Prostate gland (tissue), 2 donors: ENCODE measurements at places on chromosomes 1 and 21.

DNA sequence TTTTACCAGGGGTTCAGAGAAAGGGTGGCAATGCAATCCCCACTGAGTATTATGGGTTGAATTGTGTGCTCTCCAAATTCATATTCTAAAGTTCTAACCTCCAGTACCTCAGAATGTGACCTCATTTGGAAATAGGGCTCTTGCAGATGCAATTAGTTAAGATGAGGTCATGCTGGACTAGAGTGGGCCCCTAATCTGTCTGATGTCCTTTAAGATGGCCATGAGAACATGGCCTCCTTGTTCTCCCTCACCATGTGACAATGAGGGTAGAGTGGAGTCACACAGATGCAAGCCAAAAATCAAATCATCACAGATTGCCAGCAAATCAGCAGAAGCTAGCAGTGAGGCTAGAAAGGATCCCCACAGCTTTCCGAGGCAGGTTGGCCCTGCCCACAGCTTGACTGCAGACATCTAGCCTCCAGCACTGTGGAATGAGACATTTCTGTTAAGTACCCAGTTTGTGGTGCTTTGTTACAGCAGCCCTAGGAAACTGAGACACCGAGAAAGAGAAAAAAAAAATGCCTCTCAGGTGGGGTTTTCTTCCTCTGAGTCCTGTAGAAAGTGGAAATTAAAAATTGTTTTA, 25.5 kb upstream of the CREG1 start:
- no peak for DNase-seq

DNA sequence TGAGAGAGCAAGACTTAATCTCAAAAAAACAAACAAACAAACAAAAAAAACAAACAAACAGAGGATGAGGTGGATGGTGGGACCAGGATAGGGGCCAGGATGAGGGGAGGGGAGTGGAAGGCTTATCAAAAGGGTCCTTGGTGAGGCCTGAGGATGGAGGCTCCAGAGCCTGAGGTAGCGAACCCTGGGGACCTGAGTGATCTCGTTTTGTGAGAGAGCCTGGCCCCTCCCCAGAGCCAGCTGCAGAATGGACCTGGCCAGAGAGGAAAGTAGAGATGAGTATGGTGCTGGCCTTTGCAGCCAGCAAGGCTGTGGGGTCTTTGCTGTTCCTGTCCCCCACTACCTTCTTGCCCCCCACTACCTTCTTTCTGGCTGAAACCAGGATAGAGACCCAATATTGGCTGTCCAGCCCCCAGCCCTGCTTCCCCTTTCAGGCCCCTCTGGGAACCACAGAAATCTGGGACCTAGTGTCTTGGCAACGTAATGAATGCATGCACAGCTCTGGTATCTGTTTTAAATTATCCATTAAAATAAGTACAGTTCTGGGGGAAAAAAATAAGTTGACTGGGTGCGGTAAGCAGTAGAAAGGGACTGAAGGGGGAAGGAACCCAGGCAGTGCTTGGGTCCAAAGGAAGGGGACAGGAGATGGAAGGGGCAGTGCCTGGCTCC, 1.1 kb upstream of the LMNA start:
- DNase-seq = no peak

GRCh38 chr21:35540950-35541638, 492.0 kb upstream of the RUNX1 start:
- DNase-seq = no peak

GRCh38 chr1:96538883-96539282, 182.7 kb upstream of the PTBP2 start:
- no peak for DNase-seq

GRCh38 chr1:200279810-200280411, 129.9 kb downstream of the ZNF281 start:
- DNase-seq = peak; percentile 33

DNA sequence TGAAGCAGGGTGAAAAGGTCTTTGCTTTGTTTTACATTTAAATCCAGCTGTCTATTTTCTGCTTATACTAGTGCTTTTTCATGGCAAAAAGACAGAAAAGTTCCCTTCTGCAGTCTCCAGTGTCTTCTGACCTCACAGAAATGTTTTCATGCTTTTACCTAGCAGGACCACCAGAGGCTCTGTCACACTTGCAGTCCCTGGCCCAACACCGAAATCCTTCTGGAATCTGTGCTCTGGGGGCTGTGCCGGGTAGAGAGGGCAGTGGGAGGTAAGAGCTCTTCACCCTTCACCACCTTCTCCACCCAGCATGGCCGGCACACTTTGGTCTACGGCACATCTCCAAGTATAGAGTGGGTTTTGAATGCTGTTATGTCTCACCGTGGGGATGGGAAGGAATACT, 20.8 kb downstream of the GNAT2 start:
- no peak for DNase-seq

GRCh38 chr21:27532076-27532475, 565.2 kb upstream of the ADAMTS5 start:
- no peak for DNase-seq

DNA sequence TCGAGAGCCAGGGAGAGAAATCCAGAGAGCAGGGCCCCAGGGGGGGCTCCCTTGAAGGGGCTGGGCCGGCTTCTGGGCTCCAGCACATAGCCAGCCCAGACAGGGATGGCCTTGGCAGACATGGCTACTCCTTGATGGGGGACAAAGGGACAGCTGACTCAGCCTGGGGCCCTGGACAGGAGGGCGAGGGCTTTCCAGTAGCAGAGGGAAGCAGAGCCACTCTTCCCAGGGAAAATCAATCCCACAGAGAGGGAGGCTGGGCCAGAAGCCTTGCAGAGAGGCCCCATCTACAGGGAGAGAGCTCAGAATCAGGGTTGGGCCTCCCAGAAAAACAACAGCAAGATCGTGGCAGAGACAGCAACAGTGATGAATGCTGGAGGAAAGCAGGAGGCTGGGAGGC, 15.6 kb downstream of the IGFN1 start:
- DNase-seq = no peak

DNA sequence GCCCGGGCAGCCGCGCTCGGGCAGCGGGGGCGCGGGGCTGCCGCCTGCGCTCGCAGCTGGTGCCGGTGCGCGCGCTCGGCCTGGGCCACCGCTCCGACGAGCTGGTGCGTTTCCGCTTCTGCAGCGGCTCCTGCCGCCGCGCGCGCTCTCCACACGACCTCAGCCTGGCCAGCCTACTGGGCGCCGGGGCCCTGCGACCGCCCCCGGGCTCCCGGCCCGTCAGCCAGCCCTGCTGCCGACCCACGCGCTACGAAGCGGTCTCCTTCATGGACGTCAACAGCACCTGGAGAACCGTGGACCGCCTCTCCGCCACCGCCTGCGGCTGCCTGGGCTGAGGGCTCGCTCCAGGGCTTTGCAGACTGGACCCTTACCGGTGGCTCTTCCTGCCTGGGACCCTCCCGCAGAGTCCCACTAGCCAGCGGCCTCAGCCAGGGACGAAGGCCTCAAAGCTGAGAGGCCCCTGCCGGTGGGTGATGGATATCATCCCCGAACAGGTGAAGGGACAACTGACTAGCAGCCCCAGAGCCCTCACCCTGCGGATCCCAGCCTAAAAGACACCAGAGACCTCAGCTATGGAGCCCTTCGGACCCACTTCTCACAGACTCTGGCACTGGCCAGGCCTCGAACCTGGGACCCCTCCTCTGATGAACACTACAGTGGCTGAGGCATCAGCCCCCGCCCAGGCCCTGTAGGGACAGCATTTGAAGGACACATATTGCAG, 3.0 kb downstream of the ARTN start:
- DNase-seq = no peak

DNA sequence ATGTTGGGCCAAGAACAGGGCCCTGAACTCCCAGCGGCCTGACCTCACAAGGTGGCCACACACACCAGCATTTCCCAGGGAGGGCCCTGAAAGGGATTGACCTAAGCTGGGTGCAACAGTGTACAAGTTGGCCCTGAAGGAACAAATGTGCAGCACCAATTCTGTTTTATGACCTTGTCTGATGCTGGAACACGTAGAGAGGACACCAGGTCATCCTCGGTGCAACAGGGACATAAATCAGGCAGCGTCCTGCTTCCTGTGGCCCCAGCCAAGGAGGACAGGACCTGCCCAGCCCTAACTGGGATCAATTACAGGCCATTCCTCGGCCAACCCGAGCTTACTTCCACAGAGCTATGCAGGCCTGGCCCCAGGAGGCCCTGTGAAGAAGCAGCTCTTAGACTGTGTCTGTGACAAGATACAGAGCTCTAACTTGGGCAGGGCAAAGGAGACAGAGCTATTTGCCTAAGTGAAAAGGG, 12.8 kb upstream of the PHC2 start:
- DNase-seq = no peak

- DNase-seq = no peak
Measured at GRCh38 chr1:223161321-223161720, 18.3 kb upstream of the TLR5 start.

DNA sequence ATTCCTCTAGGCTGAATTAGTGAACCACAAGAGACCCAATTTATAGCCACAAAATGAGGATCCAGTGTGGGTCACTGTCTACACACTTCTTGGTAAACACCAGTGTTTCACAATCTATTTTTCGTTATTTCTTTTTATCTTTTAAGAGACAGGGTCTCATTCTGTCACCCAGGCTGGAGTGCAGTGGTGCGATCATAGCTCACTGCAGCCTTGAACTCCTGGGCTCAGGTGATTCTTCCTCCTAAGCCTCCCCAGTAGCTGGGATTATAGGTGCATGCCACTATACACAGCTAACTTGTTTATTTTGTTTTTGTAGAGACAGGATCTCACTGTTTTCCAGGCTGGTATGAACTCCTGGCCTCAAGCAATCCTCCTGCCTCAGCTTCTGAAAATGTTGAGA, 29.3 kb upstream of the SLC45A3 start:
- DNase-seq = no peak

DNA sequence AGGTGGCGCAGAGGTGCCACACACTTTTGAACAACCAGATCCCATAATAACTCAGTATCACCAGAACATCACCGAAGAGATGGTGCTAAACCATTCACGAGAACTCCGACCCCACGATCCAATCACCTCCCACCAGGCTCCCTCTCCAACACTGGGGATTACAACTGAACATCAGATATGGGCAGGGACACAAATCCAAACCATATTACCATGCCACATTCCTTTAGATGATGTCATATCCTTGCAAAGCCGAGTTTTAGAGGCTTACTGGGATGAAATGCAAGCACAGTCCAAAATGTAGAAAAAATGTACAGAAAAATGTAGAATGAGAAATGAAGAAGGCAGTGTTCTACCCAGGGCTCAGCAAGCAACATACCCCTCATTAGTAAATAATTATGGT, 64.7 kb downstream of the SGIP1 start:
- no peak for DNase-seq

DNA sequence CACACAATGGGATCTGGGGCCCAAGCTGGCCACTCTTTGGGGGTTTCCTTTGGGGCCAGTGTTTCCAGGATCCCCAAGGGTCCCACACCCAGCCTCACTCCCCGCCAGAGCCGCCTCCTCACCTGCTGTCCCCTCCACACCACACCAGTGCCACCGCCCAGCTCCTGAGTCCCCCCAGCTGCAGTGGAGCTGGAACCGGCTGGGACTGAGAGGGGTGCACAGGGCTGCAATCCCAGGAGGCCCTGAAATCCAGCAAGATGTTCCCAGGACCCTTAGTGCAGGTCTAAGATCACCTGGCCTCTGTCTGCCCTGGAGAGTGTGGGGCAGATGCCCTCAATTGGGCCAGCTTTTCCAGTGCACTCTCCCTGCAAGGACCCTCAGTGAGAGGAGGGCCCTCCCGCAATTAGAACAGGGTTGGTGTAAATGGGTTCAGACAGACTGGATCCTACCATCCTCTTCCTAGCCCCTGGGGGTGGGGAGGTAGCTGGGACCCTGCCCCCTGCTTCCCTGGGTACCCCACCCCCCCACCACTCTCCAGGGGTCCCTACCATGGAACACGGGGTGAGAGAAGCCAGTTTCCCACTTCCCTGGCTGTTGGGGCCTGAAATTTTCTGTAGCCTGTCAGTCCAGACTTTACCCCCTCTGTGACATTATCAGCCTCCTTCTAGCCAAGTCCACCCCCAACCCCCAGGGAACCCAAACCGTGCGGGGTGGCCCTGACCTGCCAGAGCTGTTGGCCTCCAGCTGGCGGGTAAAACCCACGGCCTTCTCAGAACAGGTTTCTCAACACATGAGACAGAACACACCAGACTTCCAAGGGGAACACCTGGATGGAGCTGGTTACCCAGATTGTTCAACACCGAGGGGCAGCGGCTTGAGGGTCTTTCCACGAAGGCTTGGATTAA, 7.0 kb downstream of the KRTAP10-12 start:
- DNase-seq = no peak

DNA sequence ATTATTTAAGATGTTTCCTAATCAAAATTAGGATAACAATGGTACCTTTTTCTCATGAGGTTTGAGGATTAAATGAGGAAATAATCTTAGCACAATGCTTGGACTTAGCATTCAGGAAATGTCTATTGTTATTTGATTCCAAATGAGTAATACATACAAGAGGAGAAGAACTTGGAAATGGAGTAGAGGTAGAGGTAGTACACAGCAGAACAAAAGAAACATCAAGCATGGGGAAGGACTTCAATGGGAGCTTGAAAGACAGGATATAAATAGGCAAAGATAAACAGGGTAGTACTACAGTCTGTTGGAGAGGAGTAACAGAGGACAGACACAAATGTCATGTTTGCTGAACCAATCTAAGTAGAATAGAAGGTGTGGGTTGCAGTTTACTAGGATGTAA, 59.5 kb upstream of the RGS2 start:
- no peak for DNase-seq

GRCh38 chr1:36988741-36989193, 45.5 kb downstream of the GRIK3 start:
- DNase-seq = no peak
